ENCODE measurements at places on chromosomes 7 and 10.
A peak's percentile ranks its signal among the peaks of the same experiment; 100 is the strongest.

DNA sequence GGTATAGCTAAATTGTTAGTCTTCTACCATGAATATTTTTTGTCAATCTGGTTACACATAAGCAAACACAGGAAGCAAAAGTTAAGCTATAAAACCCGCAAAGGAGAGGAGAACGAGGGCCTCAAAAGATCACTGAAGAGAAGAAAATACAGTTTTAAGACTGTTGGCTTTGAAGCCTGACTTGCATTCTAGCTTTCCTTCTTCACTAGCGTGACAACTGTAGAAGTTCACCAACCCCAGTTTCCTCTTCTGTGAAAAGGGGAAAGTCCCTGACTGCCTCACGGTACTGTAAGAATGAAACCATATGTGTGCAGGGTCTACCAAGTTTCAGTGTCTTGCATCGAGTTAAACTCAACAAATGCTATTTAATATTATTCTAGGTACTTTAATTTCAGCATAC lies 7.5 kb upstream of the LRRN3 start:
- DNase-seq = peak; percentile 73

GRCh38 chr7:48398191-48398590 lies 226.9 kb downstream of the ABCA13 start:
- no peak for DNase-seq

DNA sequence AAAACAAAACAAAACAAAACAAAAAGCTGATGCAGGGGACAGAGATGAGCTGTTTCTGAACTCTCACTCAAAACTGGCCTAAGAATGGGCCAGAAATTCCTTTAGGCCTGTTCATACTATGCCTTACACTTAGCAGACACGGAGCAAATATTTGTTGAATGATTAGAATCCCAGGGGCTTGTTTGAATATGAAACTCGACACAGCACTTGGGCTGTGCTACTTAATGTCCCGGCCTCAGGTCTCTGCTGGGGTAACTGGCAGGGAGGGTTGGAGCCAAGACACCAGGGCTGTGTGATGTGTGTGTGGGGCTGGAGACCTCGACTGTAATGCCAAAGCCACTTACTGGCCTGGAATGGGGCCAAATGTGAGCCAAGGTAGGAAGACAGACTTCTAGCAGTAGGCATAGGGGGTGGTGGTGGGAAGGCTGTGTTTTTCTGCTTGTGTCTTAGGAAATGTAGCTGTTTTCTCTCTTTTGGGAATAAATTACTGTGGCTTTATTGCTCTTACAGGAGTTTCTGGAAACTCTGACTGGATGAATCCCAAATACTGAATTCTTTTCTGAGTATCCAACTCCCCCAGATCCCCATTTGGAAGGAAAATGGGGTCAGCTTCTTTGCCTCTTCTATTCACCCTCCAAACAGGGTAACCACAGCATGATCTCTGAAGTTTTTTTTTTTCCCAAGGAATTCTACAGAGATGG lies 66.7 kb downstream of the EMX2 start:
- no peak for DNase-seq

DNA sequence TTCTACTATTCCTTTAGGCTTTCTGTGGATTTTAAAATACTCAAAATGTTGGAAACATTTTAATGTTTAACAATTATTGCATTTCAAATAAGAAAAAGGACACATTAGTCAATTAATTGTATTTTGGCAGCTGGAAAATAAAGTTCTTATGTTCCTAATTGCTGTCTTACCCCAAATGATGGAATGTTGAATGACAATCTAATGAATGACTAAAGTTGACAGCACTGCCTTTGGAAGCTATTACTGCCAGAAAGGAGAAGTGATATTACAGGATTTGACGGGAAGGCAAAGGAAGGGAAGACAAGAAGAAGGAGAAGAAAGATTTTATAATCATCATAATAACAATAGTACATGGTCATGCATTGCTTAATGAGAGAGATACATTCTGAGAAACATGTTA lies 23.4 kb upstream of the TMEM229A start:
- no peak for DNase-seq

DNA sequence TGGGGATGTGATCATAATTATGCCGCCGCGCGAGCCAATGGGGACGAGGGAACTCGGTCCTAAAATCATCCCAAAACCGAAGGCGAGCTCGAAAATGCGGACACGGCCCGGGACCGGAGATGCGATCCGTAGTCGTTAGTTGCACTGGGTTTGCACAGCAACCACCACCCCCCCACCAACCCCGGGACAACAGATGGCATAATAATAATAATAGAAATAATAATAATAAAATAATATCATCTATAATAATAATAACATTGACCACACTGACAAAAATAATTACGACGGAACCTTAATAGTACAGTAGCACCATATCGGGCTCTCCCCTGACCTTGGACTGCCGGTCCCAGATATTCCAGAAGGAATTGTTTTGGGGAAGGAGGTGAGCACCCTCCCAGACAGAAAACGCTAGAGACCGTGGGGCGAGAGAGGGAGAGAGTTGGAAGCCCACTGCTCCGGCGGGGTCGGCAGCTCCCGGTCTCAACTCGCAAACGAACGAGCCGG lies 1.1 kb upstream of the EMX2 start:
- DNase-seq = no peak

DNA sequence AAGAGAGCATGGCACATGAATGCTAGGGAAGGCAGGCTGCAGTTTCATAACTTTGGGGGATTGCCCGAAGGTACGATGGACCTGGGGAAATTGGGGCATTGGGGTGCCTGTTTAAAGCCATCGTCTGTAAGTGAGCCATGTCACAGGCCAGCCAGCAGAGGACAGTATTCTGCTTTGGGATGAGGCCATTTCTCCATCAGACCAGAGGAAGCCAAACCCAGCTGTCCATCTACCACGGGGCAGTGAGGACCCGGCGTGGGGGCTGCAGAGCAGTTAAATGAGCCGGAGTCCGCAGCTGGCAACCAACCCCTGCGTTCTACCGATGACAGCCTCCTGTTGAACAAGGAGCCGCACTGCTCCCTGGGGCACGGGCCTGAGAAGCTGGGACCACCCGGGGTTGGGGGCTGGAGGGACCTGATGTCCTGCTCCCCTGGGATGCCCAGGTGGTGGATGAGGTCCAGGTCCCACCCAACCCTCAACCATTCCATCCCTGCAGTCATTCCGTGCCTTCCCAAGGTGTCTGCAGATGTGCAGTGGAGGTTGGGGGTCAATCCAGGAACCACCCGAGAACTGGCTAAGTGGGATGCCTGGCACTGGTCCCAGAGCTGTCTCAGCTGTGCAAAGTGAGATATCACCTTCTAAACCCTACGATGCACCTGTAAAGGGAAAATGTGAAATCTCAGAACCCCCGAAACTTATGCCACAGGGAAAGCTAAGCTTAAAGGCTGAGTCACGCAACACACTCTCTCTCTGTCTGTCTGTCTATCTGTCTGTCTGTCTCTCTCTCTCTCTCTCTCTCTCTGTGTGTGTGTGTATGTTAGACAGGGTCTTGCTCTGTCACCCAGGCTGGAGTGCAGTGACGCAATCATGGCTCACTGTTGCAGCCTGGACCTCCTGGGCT lies 12.1 kb upstream of the RHBDD2 start:
- peak; percentile 53 for DNase-seq

GRCh38 chr10:132858121-132859081 lies 72.5 kb upstream of the NKX6-2 start:
- no peak for DNase-seq

DNA sequence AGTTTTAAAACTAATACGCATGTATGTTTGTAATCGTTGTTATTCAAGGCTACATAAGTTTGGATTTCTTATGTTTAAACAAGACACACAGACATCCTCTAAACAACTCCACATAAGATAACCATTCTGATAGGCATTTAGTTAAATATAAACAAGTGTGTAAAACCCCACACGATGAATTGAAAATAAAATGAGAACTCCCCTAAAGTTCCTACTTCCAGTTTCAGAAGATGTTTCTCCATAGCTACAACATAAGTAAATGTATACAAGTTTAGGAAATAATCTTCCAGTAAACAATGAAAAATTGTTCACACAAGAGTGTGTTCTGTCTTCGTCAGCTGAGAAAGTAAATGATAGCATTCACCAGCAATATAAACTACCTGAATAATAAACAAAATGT lies 246.8 kb downstream of the RNLS start:
- DNase-seq = no peak

GRCh38 chr7:12653518-12653917 lies 33.9 kb upstream of the ARL4A start:
- DNase-seq = no peak

DNA sequence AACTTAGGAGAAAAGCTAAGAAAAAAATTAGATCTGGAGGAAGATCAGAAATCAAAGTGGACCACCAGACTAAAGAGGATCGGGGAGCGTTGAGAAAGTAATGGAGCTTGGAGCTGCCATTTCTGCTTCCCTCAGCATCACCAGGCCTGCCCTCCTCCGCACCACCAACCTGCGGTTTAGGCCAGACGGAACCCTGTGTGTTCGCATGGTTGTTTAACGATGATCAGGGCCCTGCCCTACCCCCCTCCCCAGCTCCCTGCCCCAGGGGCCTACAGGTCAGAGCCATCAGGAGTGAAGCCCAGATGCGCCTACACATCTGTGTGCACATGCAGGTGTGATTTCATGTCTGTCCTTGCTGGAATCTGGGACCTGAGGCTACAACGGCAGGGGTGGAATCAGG lies 45.7 kb downstream of the EBF3 start:
- no peak for DNase-seq

DNA sequence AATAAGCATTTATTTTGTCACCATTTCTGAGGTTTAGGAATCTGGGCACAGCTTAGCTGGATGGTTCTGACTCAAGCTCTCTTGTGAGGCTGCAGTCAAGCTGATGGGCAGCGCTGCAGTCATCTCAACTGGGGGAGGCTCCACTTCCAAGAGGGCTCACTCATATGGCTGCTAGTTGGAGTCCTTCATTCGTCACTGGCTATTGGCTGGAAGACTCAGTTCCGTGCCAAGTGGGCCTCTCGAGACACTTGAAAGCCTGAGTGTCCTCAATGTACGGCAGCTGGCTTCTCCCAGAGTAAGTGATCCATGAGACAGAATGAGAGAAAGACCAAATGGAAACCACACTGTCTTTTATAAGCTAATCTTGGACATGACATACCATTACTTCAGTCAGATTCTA lies 21.6 kb upstream of the COL13A1 start:
- no peak for DNase-seq

DNA sequence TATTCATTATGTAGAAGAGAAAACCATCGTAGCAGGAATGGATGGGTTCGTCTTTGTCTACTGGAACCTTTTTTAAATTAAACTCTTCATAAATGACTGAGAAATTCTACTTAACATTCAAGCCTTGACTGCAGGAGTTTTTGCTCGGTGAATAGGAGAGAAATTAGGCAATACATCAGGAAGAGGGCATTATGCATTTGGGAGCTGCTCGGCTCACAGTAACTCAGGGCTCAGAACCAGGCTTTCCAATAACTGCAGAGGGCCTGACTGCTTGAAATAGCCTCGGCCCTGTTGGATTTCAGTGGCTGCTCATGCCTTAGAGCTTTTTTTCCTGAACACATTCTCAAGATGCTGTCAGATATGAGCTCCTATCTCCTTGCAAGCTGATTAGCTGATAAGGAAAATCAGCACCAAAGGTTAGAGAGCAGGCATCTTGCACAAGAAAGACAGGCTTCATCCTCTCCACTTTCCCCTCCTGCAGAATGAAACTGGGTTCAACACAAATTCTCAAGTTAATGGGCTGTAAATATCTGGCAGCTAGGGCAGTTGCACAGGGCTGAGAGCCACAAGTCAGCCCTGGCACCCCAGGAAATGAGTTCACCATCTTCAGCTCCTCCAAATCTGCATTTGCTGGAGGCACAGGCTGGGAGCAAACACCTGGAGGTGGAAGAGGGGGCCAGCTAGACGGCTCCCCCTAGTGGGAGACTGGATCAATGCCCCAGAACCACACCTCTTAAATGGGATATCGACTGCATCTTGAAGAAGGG lies 24.3 kb downstream of the TECTB start:
- DNase-seq = peak; percentile 12

DNA sequence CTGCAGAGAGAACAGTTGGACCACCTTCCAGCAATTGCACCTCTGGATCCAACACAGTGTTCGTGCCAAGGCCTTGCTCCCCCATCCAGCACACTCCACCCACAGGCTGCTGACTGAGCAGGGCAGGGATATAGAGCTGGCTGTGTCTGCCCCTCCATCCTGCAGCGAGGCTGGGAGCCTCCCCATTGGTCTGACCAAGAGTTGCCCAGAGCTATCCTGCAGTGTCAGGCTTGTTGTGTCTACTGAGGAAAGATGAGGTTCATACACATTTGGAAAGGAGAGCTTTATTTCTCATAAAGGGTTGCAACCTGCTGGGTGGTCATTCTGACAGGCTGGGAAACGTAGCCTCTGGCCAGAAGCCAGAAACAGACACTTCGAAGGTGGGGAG lies 27.1 kb downstream of the PRF1 start:
- DNase-seq = no peak

DNA sequence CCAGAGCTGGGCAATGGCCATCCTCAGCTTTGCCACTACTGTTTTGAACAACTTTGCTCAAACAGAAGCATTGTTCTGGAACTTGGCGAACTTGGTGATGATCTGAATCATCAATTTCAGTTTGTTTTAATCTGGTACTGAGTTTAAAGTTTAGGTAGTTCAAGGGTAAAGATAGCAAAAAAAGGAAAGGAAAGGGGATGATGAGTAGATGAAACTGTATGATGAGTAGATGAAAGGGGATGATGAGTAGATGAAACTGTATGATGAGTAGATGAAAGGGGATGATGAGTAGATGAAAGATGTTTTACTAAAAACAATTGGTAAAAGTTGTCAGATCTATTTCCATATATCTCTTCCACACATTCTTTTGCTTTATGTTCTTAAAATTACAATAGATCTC lies 737.0 kb downstream of the LRMDA start:
- no peak for DNase-seq

GRCh38 chr7:105191331-105191730 lies 177.3 kb downstream of the KMT2E start:
- DNase-seq = no peak

- DNase-seq = no peak
These were observed 1.2 kb downstream of the UPP1 start for GRCh38 chr7:48090095-48090805.

DNA sequence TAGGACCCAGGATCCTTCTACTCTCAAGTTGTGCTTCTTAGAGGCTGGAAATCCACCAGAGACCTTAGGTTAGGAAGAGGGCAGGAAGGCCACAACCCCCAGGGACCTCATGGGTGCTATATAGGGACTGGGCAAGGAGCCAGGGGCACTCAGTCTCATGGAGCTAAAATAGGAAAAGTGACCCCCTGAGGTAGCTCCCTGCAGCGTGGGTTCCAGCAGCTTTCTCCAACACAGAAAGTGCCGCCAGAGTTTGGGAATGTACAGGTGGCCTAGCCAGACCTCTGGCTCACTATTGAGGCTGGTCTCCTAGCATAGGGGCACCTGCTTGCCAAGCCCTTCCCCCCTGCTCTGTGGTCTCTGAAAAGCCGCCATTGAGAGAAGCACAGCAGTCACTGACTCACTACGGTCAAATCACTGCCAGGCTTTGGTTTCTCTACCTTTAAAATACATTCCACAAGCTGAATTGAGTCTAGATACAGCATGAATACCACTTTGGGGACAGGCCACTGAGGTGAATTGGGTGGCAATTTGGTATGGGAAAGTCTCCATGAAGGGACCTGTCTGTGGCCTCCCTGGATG lies 333.2 kb upstream of the PODXL start:
- no peak for DNase-seq

GRCh38 chr10:103188853-103189252 lies 4.2 kb downstream of the NT5C2 start:
- no peak for DNase-seq

GRCh38 chr10:8305876-8306652 lies 251.6 kb downstream of the GATA3 start:
- no peak for DNase-seq

- DNase-seq = no peak
These were observed 8.7 kb downstream of the PDSS1 start for GRCh38 chr10:26706206-26706605.
